ENCODE measurements at places on chromosomes 3 and 15.

- no peak for DNase-seq
These were observed 31.3 kb downstream of the NOX5 start for GRCh38 chr15:69045802-69046201.

- DNase-seq, result no peak
These were observed 74.7 kb upstream of the THBS1 start for GRCh38 chr15:39506146-39506545.

DNA sequence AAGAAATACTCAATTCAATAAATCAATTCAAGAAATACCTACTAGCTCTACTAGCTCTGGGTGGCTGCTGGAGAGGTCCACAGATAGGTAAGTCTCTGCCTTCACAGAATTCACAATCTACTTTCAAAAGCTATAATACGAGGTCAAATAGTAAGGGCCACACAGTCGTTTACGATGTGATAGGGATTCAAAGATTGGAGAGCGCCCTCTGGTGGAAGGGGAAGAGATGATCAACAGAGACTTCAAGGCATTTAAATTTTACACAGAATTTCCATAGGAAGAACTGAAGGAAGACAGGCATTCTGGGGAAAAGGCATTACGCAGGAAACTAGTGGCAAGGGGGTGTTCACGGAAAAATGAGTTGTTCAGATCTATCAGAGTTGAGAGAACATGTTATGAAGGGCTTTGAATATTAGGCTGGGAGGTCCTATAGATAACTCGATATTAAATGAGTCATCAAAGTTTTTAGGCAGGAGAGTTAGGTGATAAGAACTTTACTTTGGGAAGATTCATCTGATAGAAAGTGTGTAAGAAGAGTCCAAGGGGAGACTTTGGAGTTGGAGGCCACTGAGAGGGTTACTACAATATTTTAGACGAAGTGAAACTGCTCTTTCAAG is 128.8 kb downstream of the FRMD5 start:
- no peak for DNase-seq

DNA sequence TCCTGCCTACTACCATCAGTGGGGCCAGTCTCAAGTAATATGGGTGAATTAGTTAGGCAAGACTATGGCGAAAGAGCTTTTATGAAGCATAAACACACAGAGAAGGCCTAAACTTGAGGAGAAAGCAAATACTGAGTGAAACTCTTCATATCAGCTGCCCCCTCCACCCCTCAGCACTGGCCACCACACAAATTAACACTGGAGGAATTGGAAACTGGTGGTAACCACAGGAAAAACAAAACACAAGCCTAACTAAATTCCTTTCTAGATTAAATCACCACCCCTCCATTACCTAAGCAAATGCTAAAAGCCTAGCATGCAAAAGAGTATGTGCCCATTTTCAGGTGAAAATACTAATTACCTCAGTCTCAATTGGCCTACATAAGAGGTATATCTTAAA is 774.7 kb upstream of the NECTIN3 start:
- no peak for DNase-seq

GRCh38 chr3:29705906-29706844 is 425.3 kb downstream of the RBMS3 start:
- no peak for DNase-seq

- no peak for DNase-seq
These were observed 370.5 kb downstream of the RORA start for GRCh38 chr15:60858511-60859070.

DNA sequence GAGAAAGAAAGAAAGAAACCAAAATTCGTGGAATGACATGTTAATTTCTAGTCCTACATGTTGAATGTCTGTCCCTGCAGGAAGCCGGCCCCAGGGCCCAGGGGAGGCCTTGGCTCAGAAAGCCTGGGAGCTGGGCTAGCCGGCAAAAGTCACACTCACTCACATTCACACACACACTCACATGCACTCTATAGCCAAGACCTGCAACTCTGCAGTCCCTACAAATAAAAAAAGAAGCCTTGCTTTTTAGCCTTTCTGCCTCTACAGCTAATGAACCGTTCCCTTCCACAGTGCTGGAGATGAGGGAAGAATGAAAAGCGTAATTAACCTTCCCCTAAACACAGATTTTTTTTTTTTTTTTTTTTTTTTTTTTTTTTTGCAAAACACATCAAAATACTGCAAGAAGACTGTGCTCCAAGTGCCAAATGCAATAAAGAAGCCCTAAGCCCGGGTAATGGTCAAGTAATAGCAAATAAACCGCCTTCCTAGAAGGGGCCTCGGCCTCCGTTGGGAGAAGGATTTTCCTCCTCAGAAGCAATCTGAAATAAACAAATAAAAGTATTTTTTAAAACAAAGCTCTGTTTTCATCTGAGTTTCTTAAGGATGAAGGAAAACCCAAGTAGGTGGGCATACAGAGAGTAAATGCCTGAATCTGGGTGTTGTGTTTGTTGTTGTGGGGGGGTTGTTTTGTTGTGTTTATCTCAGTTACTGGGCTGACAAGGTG is 4.3 kb downstream of the MECOM start:
- no peak for DNase-seq

DNA sequence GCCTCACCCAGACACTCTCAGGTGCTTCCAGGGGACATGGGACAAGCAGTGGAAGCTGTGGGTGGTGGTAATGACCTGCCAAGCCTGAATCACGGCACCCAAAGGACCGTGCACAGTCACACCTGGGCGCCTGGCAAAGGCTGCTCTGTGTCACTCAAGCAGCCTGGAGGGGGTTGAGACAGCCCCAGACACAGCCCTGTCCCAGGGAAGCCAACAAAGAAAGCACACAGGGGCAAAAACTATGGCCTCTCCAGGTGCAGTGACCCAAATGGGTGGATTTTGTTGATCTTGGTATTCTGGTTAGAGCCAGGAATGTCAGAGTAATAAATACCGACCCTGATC is 15.0 kb upstream of the OCA2 start:
- no peak for DNase-seq
